ENCODE measurements at places on chromosomes 1 and 21. TPM values are rescaled to one million over a fixed set of nuclear protein-coding genes. Genes with fewer than 3 reads are reported as not detected.

DNA sequence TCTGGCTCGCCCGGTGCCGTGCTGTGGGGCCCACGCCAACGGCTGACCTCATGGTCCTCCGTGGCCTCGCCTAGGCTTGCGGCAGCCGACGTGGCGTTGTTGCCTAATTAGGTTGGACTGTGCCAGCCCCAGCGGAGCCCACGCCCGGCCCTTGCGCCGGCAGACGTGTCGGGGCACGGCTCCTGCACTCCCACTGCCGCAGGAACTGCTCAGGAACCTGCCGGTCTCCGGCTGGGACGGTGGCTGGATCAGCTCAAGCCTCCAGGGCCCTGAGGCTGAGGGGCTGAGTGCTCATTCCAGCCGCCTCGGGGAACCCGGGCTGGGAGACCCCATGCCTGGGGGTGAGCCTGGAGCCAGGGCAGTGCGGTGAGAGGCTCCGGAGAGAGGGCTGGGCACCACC lies 16.1 kb upstream of the PEX10 start:
- no peak for DNase-seq

GRCh38 chr1:226603022-226603857 lies 54.7 kb downstream of the STUM start:
- DNase-seq, result peak; percentile 69

DNA sequence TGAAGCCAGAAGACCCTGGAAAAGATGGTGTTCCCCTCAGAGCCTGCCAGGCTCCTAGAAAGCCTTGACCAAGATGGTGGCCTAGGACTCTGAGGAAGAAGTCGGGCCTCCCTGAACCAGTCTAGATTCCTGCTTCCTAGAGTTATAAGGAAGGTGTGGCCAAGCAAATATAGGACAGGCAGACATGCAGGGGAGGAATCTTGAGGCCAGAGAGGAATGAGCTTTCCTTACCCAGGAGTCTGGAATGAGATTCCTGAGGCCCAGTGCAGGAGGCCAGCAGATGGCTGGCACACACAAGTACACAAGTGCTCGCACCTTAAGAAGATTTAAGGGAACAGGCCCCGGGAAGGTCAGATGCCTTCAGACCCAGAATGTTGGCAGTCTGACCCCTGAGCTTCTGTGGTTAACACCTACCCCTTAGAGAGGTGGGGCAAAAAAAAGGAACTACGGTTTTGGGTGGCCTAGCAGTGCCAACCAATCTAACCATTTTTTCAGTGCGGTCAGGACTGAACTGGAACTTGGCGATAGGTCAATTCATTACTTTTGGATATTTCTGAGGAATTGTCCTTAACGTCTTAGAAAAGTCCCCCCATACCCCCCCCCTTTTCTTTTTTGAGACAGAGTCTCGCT lies 73.3 kb downstream of the MDM4 start:
- no peak for DNase-seq

SPATA46 gene
- total RNA-seq, result not detected

GPR3 gene
- total RNA-seq, result not detected

CDA gene
- not detected for total RNA-seq
